Large intestine (tissue), 12 donors: ENCODE measurements at places on chromosomes 7 and 10. TPM values are rescaled to one million over a fixed set of nuclear protein-coding genes. Genes with fewer than 3 reads are reported as not detected.

DNA sequence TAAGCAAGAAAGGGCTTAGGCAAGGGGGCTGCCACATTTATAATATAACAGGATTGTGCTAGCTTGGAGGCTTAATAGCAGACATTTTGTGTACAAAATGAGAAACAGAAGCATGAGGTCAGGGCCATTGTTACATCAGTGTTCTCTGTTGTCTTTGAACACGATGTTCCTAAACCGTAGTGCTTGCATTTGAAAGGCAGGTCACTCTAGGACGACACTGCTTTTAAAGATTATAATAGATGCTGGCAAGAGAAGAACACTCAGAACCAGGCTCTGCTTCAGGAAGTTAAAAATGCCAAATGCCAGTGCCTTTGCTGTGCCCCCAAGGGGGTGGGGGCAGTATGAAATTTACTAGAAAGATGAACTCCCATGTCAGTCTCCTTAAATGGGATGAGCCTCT, 91.1 kb downstream of the SORCS3 start:
- no peaks in the 10 kb centered on the region for H3K4me1 ChIP-seq
- no peak overlapping the region for H3K4me3 ChIP-seq
- H3K27me3 ChIP-seq, result no peaks in the 10 kb centered on the region
- no peaks in the 10 kb centered on the region for H3K36me3 ChIP-seq

- no peak overlapping the region for H3K4me3 ChIP-seq
- H3K27me3 ChIP-seq, result no peaks in the 10 kb centered on the region
- no peaks in the 10 kb centered on the region for H3K4me1 ChIP-seq
Measured at GRCh38 chr10:46514899-46515298, 41.6 kb downstream of the GPRIN2 start.

DNA sequence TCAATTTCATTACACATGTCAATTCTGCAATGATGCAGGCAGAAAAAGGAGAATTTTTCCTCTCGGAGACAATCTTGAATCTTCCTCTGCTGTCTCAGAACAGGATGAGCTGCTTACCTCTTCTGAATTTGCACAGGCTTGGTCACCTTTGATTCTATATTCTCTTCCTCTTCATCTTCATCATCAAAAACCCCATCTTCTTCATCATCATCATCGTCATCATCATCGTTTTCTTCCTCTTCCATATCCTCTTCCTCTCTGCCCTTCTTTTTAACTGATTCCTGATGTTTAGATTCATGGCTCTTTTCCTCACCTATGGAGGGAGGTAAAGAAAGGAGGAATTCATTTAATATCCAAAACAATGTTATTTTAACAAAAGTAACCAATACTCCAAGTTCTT, 8.0 kb downstream of the RBM28 start:
- H3K4me3 ChIP-seq, result no peak overlapping the region
- H3K27ac ChIP-seq, result no peak overlapping the region
- no peaks in the 10 kb centered on the region for H3K27me3 ChIP-seq
- peaks cover 61% of the 10 kb centered on the region for H3K36me3 ChIP-seq

DNA sequence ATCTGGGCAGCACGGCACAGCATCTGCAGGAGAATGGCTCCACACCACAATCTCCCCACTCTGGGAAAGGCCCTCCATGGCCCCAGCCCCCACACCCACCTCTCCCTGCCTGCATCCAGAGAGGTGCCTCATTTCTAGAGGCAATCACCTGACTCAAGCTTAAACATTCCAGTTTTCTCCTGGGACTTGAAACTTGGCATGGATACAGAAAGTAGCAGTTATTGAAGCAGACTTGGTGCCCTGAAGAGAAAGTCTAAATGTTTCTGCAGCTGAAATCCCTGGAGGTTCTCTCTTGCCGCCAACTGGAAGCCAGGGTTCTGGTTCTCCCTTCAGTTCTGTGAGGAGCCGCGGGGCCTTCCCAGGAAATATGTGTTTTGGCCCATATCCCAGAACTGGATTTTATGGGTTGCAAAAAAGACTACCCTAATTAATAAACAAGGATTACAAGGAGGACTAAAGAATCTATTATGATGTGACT, 122.8 kb downstream of the SKIDA1 start:
- DNase-seq, result no peak
- H3K27me3 ChIP-seq, result no peaks in the 10 kb centered on the region
- no peaks in the 10 kb centered on the region for H3K36me3 ChIP-seq
- H3K4me3 ChIP-seq, result no peak overlapping the region
- H3K4me1 ChIP-seq, result no peaks in the 10 kb centered on the region

- H3K27me3 ChIP-seq, result no peaks in the 10 kb centered on the region
- no peak overlapping the region for H3K27ac ChIP-seq
- no peaks in the 10 kb centered on the region for H3K4me1 ChIP-seq
- DNase-seq, result no peak
Measured at GRCh38 chr7:110868458-110868857, 222.5 kb upstream of the LRRN3 start.

- H3K4me1 ChIP-seq, result no peaks in the 10 kb centered on the region
- no peak for DNase-seq
- H3K27me3 ChIP-seq, result no peaks in the 10 kb centered on the region
Measured at GRCh38 chr7:136102881-136103280, 125.7 kb upstream of the MTPN start.

DNA sequence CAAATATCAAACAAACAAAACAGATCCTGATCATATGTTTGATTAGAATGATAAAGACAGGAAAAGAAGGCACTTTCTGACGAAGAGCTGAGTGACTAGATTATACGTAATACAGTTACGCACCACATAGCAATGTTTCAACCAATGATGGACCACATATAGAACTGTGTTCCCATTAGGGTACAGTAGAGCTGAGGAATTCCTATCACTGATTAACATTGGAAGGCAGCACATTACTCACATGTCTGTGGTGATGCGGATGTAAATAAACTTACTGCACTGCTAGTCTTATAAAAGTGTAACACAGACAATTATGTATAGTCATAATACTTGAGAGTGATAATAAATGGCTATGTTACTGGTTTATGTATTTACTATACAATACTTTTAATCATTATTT, 98.3 kb downstream of the PTN start:
- no peak overlapping the region for H3K27ac ChIP-seq
- DNase-seq, result no peak
- no peaks in the 10 kb centered on the region for H3K4me1 ChIP-seq
- no peak overlapping the region for H3K4me3 ChIP-seq

- no peaks in the 10 kb centered on the region for H3K27me3 ChIP-seq
- no peak overlapping the region for H3K4me3 ChIP-seq
- no peaks in the 10 kb centered on the region for H3K36me3 ChIP-seq
- H3K4me1 ChIP-seq, result no peaks in the 10 kb centered on the region
- no peak for DNase-seq
Measured at GRCh38 chr7:135913404-135913803, 63.8 kb downstream of the MTPN start.

- no peak for DNase-seq
- no peak overlapping the region for H3K4me3 ChIP-seq
- H3K4me1 ChIP-seq, result no peaks in the 10 kb centered on the region
- no peaks in the 10 kb centered on the region for H3K36me3 ChIP-seq
- H3K27ac ChIP-seq, result no peak overlapping the region
- no peaks in the 10 kb centered on the region for H3K27me3 ChIP-seq
Measured at GRCh38 chr7:29865526-29865925, 59.2 kb downstream of the WIPF3 start.

DNA sequence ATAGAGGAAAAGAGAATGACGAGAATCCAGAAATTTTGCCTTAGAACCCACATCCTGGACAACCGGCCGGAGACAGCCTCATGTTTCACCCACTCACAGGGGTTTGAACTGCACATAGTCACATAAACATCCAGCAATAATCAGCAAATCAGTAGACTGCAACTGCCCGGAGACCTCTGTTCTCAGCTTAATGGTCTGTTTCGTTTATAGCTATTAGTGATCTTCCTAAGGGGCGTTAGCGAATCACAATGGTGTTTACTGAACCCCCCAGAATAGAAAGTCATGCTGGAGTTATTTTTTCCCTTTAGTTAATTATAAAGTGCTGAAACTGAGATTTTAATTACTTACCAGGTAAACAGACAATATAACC, 98.4 kb downstream of the SFMBT2 start:
- H3K4me1 ChIP-seq, result no peaks in the 10 kb centered on the region
- DNase-seq, result no peak
- no peaks in the 10 kb centered on the region for H3K36me3 ChIP-seq
- no peak overlapping the region for H3K27ac ChIP-seq
- no peak overlapping the region for H3K4me3 ChIP-seq

DNA sequence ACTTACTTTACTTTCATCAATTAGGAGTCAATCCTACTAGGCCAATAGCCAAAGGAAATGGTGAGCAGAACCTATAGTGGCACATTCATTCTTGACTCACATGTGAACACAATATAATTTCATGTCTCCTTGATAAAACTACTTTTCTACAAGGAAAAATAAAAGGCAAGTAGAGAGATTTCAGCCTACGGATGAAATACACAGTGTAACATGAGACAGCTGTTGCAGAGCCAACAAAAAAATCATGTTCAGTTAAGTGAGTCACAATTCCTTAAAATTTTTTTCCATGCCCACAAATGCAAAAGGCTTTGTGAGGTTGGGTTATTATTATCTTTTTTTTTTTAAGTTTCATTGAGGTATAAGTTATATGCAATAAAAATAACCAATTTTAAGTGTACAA, 54.8 kb downstream of the GPR141 start:
- no peak overlapping the region for H3K27ac ChIP-seq
- no peak for DNase-seq
- H3K27me3 ChIP-seq, result no peaks in the 10 kb centered on the region
- H3K4me3 ChIP-seq, result no peak overlapping the region
- no peaks in the 10 kb centered on the region for H3K36me3 ChIP-seq

DNA sequence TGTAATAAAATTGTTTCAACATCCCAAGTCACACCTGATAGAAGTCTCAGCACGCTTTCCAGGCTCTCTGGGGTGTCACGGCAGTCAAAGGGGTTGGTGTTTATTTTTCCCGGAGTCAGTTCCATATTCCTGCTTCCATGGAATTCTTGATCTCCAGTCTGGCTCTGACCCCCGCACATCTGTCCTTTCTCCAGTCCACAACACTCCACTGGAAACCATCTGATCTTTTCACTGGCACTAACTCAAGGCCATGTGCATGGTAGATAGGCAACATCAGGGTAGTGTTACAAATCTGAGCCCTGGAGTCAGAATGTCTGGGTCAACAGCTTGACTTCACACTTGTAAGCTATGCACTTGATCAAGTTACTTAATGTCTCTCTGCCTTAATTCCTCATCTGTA, 176.2 kb downstream of the WDR11 start:
- peaks cover 11% of the 10 kb centered on the region for H3K4me1 ChIP-seq
- peak; percentile 26 for DNase-seq
- H3K27ac ChIP-seq, result peak overlapping the region; percentile 48
- H3K27me3 ChIP-seq, result no peaks in the 10 kb centered on the region
- H3K36me3 ChIP-seq, result no peaks in the 10 kb centered on the region
- H3K4me3 ChIP-seq, result no peak overlapping the region

- DNase-seq, result no peak
- H3K4me1 ChIP-seq, result no peaks in the 10 kb centered on the region
- H3K4me3 ChIP-seq, result no peak overlapping the region
- H3K36me3 ChIP-seq, result no peaks in the 10 kb centered on the region
- H3K27ac ChIP-seq, result no peak overlapping the region
Measured at GRCh38 chr10:130466271-130466997, 330.2 kb downstream of the GLRX3 start.

- peaks cover 36% of the 10 kb centered on the region for H3K36me3 ChIP-seq
- no peak for DNase-seq
- H3K27me3 ChIP-seq, result no peaks in the 10 kb centered on the region
- H3K4me3 ChIP-seq, result peak overlapping the region; percentile 63
Measured at GRCh38 chr10:102646610-102647442, 2.5 kb downstream of the TRIM8 start.

DNA sequence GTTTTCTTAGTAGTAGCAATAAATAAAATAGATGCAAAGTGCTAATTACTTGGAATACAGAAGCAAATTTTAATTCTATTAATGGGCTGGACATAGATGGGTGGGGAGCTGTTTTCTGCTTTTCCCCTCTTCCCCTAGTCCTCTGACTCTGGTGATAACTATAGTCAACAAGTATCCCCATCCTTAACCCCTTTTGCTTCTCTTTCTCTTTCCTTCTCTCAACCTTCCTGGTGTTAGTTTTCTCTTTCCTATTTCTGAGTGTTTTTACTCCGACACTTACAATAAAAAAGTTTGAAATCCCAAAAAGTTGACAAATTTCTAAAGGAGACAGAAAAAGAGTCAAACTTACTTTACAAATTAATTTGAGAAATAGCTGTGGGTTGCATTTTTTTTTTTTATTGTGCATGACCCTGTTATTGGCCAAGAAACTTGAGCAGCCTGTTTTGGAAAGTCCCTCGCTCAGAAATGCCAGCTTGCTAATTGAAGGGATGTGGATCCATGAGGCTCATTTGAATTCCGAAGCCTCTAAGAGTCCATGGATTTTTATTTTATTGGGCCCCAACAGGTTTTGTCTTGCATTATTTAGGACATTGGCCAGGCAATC, 2.4 kb downstream of the FAS start:
- no peaks in the 10 kb centered on the region for H3K36me3 ChIP-seq
- no peak overlapping the region for H3K27ac ChIP-seq
- no peak for DNase-seq
- no peaks in the 10 kb centered on the region for H3K27me3 ChIP-seq
- no peaks in the 10 kb centered on the region for H3K4me1 ChIP-seq

- no peaks in the 10 kb centered on the region for H3K27me3 ChIP-seq
- no peaks in the 10 kb centered on the region for H3K4me1 ChIP-seq
- peaks cover 48% of the 10 kb centered on the region for H3K36me3 ChIP-seq
- H3K4me3 ChIP-seq, result no peak overlapping the region
- H3K27ac ChIP-seq, result no peak overlapping the region
Measured at GRCh38 chr7:56099653-56100052, 6.6 kb downstream of the CHCHD2 start.

DNA sequence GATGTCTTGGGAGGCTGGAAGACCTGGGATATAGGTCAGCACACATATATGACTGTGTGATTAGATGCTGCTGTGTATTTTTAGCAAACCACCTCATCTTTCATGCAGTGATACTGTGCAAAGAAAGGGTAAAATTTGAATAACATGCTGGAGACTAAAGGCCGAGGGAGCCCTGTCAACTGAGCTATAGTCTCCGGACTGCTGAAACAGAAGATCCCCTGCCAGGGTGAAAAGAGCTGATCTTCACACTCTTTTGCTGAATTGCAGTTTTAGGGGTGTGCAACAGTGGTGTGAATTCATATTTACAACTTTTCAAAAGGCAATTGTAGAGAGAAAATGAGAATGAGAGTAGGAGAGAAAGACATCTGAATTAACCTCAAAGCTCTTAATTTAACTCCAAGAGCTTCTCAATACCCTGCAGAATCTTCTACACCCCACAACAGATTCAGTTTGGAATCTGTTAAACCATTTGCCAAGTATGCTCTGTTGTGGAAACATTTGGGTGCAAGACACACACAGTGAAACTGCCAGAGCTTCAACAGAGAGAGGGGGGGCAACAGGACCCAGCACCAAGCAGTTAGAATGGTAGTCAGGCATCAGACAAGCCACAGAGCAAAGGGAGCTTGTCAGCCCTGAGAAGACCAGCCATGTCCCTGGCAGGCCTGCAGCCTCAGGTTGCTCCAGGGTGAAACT, 190.1 kb upstream of the STK17A start:
- H3K27ac ChIP-seq, result no peak overlapping the region
- no peak overlapping the region for H3K4me3 ChIP-seq
- no peak for DNase-seq
- no peaks in the 10 kb centered on the region for H3K36me3 ChIP-seq
- H3K27me3 ChIP-seq, result no peaks in the 10 kb centered on the region

Gene LIPN
- polyA plus RNA-seq, result not detected

Gene TMEM184A
- polyA plus RNA-seq, result 58.6 TPM

Gene GPR15LG
- polyA plus RNA-seq, result 1.4 TPM

Gene FAM25A
- not detected for polyA plus RNA-seq

Gene NUDT13
- 4.8 TPM for polyA plus RNA-seq

Gene SH2D4B
- polyA plus RNA-seq, result 0.01 TPM

Gene GNGT1
- not detected for polyA plus RNA-seq
